ENCODE measurements at places on chromosomes 7 and 10.

GRCh38 chr10:97411406-97411805 is 10.3 kb upstream of the RRP12 start:
- DNase-seq = no peak

- DNase-seq = no peak
Observed at GRCh38 chr10:68132391-68132790, 23.1 kb downstream of the MYPN start.

DNA sequence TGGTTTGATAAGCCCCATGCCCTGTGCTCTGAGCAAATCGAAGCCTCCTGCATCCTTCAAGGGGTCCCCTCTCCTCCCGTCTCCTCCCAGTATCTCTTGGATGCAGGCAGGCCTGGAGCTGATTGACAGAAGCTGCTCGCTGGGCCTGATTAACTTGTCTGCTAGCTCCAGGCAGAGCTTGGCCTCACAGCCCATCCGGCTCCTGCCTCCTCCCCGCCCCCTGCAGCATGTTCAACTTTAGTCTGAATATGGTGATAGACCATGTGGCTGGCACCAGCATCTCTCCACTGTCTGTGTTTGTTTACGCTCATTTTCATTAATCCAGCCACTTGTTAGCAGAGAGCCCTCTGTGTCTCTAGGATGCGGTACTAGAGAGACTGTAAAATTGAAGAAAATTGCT is 432.2 kb downstream of the DPP6 start:
- no peak for DNase-seq

- DNase-seq = no peak
Observed at GRCh38 chr10:78336402-78336791, 302.7 kb downstream of the RPS24 start.

DNA sequence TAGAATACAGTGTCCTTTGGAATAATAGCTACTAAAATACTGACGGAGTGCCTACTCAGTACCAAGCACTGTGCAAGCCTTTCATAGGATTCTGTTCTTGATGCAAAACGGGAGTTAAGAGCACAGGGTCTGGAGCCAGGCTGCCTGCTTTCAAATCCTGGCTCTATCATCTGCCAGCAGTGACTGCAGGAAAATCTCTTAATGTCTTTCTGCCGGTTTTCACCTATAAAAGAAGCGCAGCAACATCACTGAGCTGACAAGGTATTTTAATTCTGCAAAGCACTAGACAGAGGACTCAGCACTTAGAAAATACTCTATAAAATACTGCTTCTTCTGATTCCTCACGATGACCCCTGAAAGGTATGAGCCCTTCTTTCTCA is 659 bp downstream of the FIGNL1 start:
- no peak for DNase-seq

- DNase-seq = peak; percentile 53
Observed at GRCh38 chr10:129971381-129972144, 7.5 kb upstream of the EBF3 start.
